Ureter (tissue), 1 donor: ENCODE measurements at places on chromosomes 16 and 17. TPM values are rescaled to one million over a fixed set of nuclear protein-coding genes. Genes with fewer than 3 reads are reported as not detected.

The IL34 gene
- 3.7 TPM for total RNA-seq

The PRSS27 gene
- total RNA-seq = 3.1 TPM

The CCDC47 gene
- total RNA-seq = 94.9 TPM

The EMP2 gene
- 174 TPM for total RNA-seq

The NLRC5 gene
- 50.1 TPM for total RNA-seq
